ENCODE measurements at places on chromosomes 5 and 9. TPM values are rescaled to one million over a fixed set of nuclear protein-coding genes. Genes with fewer than 3 reads are reported as not detected.

GRCh38 chr5:151961557-151961956 lies 36.9 kb upstream of the GLRA1 start:
- DNase-seq = no peak

The GMCL2 gene
- not detected for total RNA-seq

The IRX1 gene
- not detected for total RNA-seq

The IQGAP2 gene
- total RNA-seq = 82.8 TPM

DNA sequence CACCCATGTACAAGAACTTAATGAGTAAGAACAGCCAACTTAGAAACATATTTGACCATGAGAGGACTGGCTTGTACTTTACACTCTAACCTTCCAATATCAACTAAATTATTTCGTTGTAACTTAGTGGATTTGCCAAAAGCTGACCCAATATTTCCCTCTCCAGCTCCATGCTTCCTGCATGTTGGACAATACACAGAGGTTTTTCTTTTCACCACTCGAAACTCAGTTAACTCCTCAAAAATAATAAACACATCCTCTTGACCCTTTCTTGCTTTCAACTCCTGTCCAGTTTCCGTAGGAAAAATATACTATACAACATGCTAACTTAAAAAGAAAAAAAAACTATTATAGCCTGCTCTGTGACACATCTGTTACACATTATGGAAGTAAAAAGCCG lies 188.9 kb downstream of the MPDZ start:
- no peak for DNase-seq

DNA sequence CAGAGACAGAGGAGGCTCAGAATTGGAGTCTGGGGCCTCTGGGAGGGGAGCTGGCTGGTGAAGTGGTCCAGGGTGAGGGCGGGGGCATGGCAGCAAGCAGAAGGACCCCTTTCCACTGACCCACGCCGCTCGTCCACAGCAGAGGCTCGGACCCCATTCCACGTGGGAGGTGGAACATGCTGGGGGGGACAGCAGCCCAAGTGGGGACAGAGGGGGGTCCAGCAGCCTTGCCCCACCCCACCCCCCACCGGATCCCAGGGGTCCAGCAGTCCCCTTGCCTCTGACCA lies 25.4 kb upstream of the NKD2 start:
- DNase-seq = no peak

- DNase-seq = no peak
Observed at GRCh38 chr5:40288800-40289485, 390.8 kb upstream of the PTGER4 start.

All from Peyer's patch (tissue), 4 donors.